ENCODE measurements at places on chromosomes 2 and 18.

DNA sequence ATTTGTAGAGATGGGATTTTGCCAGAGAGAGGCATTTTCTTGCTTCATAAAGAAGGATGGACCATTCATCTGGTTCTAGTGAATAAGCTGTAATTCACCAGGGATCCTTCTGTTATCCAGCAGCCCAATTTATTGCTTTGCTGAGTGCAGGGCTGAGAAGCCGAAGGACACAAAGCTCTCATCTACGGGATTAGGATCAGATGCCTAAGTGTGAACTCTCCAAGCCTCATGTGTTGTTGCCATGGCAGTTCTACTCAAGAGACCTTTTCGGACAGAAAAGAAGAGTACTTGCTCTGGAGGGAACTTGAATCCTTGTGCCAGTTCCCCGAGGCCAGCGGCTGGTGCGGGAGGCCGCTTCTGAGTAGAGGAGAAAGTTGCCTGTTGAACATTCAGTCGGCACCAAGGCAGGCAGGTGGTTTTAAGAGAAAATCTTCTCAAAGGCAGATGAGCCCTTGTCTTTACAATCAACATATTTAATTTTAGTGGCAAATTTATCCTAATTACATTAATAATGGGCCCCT, 38.4 kb upstream of the MBP start:
- DNase-seq = no peak

DNA sequence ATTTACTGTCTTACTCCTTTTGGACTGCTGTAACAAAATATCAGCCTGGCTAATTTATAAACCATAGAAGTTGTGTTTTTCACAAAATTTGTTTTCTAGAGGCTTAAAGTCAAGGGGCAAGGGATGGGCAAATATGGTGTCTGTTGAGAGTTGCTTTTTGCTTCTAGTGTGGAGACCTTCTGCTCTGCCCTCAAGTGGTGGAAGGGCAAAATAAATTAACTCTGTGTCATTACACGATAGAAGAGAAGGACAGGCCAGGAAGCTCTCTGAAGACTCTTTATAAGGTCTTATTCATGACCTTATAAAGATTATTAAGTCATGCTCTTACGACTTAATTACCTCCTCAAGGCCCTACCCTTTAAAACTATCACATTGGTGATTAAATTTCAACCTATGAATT, 181.2 kb upstream of the LRATD1 start:
- no peak for DNase-seq

DNA sequence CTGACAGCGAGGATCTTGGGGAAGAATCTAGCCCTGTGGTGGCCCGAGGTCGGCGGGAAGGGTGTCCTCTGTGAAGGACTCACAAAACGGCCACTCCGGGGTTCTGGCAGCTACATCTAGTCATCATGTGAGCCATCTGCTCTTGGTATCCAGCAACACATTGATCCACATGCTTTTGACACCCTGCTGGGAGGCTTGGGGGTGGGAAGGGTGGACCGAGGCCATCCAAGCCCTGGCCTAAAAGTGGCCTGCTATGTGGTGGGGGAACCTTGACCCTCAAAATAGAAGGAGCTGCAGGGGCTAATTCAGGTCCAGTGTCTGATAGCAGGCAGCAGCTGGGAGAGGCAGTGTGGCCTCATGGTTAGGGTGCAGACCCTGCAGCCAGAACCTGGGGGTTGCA, 145.7 kb downstream of the CELF4 start:
- DNase-seq = no peak

DNA sequence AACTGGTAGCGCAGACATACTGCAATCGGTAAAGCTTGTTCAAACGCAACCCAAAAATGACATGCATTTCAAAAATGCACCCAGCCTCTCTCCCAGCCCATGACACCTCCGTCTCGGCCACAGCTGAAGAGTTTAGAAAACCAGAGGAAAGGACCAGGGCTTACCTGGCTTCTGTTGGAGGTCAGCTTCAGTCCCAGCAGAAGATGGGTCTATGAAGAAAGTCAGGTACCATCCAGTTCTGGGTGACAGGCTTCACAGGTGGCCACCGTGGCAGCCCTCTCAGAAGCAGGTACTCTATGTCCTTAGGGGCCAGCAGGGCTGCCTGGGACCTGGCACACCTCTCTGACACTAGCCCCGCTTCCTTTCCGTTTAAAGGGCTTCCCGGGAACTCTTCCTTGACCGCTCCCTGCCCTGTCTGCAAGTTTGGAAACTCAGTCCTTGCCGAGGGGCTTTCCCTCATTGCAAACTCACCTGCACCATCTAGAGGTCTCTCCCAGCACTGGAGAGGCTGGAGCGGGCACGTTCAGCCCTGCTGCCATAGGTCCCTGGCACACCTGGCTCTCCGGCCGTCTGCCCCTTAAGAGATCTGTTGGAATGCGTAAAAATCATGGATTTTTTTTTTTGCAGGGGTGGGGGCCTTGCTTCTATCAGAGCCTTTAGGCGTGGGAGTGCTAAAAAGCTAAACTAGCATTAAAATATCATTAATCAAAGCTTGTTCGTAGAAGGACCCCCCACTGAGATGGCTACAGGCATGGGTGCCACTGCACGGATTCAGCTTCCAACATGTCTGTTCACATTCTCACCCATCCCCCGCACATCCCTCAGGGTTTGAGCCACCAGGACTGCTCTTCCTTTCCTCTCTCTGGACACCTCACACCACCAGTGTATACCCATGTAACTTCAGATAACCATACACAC, at the start of gene EDAR:
Gene EDAR, minus strand, starts transcription at position 425 of the 918 bp plus-strand sequence. CDS start 58,206 bp downstream, outside the sequence.
- peak; percentile 37 for DNase-seq

GRCh38 chr2:200352636-200353035, 46.1 kb downstream of the SPATS2L start:
- DNase-seq = peak; percentile 92
